ENCODE measurements at places on chromosomes 12 and 14.

GRCh38 chr12:74339211-74339610, 198.4 kb upstream of the ATXN7L3B start:
- DNase-seq: no peak

GRCh38 chr12:111842556-111843396, 748 bp downstream of the MAPKAPK5 start:
- DNase-seq: peak; percentile 17

DNA sequence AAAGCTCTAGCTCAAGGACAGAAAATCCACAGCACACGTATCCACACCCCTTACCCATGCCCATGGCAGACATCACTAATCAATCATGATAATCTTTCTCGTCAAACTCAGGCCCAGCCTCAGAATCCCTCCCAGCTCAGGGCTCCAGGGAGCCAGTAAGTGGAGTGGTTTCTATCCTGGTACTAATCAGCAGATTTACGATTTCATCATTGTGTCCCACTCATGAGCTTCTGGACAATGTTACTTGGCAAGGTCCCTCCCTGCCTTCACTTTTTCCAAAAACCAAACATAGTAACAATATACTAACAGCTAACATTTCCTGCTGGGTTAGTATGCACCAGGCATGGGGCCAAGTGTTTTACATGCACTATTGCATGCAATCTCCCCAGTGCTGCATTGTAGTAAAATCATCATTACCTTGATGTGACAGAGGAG, 45.8 kb upstream of the NCOR2 start:
- DNase-seq: no peak

DNA sequence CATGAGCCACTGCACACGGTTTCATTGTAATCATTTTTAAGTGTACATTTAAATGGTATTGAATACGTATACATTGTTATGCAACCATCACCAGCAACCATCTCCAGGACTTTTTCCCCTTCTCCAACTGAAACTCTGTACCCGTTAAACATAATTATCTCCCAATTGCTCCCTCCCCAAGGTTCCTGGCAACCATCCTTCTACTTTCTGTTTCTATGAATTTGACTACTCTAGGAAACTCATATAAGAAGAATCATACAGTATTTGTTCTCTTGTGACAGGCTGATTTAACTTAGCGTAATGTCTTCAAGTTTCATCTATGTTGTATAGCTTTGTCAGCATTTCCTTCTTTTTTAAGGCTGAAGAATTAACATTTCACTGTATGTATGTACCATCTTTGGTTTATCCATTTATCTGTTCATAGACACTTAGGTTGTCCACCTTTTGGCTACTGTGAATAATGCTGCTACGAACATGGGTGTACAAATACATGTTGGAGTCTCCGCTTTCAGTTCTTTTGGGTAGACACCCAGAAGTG, 223.1 kb downstream of the EFCAB11 start:
- no peak for DNase-seq

DNA sequence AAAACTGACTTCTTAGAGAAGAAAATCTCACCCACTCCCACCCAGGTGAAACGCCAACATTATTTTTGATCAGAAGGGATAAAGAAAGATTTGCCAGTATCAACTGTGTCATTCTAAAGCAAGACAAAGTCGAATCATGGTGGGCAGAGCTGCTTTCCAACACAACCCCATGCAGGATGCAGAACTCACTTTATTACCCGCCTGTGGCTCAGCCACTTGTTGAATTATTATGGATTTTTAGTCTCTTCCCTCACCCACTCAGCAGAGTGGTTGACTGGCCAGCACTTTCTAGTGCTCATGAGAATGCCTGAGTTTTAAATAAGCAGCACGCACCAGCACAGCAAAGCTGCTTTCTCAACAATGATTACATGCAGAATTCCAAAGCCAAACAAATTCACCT, 32.1 kb downstream of the CRACR2A start:
- DNase-seq: no peak

GRCh38 chr14:97056086-97056485, 258.9 kb downstream of the VRK1 start:
- DNase-seq: no peak

DNA sequence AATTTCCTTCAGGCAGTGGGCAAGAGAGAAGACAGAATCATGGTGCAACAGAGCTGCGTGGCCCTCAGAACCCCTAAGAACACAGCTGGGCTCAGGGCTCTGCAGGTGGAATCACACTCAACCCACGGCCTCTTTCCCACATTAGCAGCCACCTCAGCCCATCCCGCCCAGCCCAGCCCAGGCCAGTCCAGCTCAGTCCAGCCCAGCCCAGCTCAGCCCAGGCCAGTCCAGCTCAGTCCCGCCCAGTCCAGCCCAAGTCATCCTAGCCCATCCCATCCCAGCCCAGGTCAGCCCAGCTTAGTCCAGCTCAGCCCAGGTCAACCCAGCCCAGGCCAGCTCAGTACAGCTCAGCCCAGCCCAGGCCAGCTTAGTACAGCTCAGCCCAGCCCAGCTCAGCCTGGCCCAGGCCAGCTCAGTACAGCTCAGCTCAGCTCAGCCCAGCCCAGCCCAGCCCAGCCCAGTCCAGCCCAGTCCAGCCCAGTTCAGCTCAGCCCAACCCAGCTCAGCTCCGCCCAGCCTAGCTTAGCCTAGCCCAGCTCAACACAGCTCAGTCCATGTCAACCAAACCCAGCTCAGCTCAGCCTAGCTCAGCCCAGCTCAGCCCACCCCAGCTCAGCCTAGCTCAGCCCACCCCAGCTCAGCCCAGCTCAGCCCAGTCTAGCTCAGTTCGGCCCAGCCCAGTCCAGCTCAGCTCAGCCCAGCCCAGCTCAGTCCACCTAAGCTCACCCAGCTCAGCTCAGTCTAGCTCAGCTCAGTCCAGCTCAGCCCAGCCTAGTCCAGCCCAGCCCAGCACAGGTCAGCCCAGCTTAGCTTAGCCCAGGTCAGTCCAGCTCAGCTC, 183.1 kb downstream of the TMEM121 start:
- no peak for DNase-seq

- no peak for DNase-seq
Observed at GRCh38 chr12:70032076-70032475, 207.0 kb downstream of the MYRFL start.

- peak; percentile 41 for DNase-seq
Observed at GRCh38 chr12:10753059-10753458, 29.9 kb upstream of the YBX3 start.

- no peak for DNase-seq
Observed at GRCh38 chr12:41424651-41425050, 236.5 kb downstream of the PDZRN4 start.

- no peak for DNase-seq
Observed at GRCh38 chr14:70708717-70709570, 67.2 kb downstream of the TTC9 start.

GRCh38 chr14:92534932-92535643, 21.5 kb downstream of the RIN3 start:
- peak; percentile 26 for DNase-seq

DNA sequence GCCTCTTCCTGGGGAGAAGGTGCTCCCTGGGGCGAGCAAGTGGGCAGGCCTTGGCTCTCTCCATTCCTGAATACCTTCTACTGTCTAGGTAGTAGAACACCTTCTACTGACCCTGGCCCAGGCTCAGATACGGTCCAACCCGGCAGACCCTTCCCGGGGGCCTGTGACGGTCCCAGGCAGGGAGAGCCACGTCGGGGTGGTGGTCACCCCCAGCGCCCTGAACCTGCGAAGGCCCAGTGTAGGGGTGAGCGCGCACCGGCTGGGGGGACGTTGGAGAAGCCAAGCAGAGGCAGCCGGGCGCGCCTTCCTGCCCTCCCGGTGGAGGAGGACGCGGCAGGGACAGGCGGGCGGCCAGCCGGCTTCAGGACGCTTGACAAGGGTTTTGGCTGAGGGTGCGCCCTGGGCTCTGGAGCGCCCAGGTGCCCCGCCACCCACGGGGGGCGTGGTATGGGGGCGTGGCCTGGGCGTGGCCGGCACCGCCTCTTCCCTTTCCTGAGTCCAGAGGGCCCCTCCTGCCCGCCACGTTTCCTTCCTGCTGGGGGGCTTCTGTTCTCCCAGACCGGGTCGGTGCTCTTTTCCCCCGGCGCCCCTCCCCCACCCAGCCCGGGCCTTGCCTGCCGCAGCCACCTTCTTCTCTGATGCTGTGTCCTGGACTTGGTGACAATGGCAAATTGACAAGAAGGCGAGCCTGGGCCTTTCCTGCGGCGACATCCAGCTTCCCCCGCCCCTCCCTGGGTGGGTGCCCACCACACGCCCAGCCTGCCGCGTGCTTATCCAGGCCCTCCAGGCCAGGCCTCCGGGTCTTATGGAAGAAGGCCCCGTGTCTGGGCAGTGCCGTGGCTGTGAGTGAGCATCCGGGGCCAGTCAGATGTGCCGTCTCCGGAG, 24.5 kb upstream of the PPP1R13B start:
- DNase-seq: peak; percentile 53

GRCh38 chr14:74860899-74861733, 14.8 kb downstream of the PROX2 start:
- peak; percentile 89 for DNase-seq

DNA sequence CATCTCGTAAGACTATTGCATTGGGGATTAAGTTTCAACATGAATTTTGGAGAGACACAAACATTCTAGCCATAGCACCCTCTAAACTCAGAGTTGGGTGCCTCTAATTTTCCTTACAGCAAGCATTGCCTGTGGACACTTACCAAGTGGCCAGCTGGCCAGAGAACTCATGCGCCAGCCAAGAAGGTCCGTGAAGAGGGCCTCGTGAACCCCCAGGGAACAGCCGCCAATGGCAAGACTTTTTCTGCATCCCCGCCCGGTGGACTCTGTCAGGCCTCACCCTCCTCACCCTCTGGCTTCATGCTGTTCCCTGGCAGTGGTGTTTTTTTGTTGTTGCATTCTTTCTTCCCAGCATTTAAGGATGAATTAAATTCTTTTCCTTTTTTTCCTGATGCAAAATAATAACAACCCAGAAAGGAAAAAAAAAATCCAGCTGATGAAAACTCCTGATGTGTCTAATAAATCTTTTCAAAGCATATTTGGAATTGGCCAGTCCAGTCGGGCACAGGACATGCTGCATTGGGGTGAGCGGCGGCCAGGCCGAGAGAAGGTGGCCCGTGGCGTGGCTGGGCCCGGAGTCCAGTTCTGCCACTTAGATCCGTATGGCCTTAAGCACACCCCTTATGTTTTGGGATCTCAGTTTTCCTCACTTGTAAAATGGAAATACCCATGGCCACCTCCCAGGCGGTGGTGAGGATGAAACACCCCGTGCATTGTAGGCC, 191.9 kb upstream of the DIO3 start:
- DNase-seq: no peak

DNA sequence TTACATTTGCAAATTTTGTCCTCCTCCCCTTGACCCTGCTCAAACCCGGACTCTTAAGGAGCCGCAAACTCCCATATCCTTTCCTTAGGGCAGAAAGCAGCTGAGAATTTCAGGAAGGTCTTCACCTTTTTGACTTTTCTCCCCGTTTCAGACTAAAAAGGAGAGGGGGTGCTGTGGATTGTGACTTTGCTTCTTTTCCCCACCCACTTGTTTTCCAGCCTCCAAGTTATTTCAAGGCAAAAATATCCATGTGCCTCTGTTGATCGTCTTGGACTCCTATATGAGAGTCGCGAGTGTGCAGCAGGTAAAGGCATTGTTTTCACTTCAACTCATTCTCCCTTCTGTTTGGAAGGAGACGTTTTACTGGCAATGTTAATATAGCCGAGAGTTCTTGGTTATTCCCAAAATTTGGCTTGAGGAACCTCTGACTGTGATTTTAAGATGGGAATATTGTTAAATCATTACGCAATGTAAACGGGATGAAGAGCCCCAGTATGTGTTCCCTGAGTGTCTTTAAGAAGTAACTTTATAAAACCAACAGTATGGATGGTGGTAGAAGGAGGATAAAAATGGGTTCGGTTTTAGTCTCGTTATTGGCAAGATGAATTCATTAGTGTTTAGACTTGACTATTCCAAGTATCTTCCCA, 663 bp downstream of the LRRK2 start:
- DNase-seq: no peak

DNA sequence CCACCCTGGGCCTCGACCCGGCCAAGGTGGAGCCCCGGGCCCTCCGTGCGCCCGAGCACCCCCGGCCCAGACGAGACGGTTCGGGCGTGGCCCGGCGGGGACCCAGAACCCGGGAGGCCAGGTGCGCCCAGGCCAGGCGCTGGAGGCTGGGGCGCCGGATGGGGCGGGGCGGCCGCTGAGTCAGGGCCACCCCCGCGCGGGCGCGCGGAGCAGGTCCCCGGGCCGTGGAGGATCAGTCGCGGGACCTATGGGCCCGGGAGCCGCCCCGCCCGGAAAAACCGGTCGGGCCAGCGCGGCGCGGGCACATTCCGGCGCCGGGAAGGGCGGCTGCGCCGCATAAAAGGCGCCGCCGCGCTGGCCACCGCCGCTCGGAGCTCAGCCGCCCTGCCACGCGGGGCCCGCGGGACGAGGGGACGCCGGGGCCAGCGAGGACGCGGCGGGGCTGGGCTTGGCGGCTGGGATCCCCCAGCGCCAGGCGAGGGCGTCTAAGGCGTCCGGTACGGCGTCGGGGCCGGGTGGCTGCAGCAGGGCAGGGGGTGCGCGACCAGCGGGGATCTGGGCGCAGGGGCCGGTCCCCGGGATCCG, 21.5 kb upstream of the KIF26A start:
- peak; percentile 38 for DNase-seq

GRCh38 chr14:67426161-67426560, 14.2 kb upstream of the PLEK2 start:
- DNase-seq: no peak

DNA sequence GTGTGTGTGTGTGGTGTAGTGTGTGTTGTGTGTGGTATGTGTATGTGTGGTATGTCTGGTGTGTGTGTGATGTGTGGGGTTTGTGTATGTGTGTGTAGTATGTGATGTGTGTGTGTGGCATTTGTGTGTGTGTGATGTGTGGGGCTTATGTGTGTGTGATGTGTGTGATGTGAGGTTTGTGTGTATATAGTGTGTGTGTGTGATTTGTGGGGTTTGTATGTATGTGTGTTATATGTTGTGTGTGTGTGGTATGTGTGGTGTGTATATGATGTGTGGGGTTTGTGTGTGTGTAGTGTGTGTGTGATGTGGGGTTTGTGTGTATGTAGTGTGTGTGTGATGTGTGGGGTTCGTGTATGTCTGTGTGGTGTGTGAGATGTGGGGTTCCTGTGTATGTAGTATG, 9.4 kb downstream of the GALNT16 start:
- no peak for DNase-seq

GRCh38 chr12:44558340-44559100, 317.6 kb downstream of the NELL2 start:
- no peak for DNase-seq

DNA sequence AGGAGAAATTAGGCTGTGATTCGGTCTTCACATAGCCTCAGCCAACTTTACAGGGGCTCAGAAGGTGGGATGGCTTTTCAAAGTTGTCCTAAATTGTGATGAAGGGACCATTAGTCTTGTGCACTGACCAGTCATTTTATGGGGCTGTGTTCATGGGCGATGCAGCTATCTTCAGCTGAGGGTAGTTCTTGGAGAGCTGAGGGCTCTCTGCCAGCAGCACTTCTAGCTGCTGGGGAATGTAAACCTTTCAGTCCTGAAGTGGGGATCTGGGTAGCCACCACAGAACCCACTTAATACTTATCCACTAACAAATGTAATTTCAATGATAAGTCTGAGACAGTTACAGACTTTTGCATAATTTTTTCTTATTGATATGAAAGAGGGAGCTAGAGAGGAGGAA, 270.6 kb downstream of the AEBP2 start:
- no peak for DNase-seq

- DNase-seq: peak; percentile 35
Observed at GRCh38 chr14:70884595-70885342, 22.5 kb upstream of the PCNX1 start.

GRCh38 chr12:10191865-10192264, 13.0 kb downstream of the TMEM52B start:
- no peak for DNase-seq

GRCh38 chr12:116996621-116997020, 85.9 kb downstream of the FBXW8 start:
- peak; percentile 72 for DNase-seq

- no peak for DNase-seq
Observed at GRCh38 chr14:65042731-65043372, 56.2 kb downstream of the FNTB start.

Data from cardiac muscle cell (in vitro differentiated cells and primary cell).